Activated naive CD8-positive, alpha-beta T cell treated with anti-CD3 and anti-CD28 coated beads, Interleukin-2, amount 50 U/mL, for 24 hours (primary cell): ENCODE measurements at places on chromosomes 3 and 15.
A peak's percentile ranks its signal among the peaks of the same experiment; 100 is the strongest.

- DNase-seq, result peak; percentile 40
Measured at GRCh38 chr15:88243895-88244787, 12.4 kb downstream of the NTRK3 start.

DNA sequence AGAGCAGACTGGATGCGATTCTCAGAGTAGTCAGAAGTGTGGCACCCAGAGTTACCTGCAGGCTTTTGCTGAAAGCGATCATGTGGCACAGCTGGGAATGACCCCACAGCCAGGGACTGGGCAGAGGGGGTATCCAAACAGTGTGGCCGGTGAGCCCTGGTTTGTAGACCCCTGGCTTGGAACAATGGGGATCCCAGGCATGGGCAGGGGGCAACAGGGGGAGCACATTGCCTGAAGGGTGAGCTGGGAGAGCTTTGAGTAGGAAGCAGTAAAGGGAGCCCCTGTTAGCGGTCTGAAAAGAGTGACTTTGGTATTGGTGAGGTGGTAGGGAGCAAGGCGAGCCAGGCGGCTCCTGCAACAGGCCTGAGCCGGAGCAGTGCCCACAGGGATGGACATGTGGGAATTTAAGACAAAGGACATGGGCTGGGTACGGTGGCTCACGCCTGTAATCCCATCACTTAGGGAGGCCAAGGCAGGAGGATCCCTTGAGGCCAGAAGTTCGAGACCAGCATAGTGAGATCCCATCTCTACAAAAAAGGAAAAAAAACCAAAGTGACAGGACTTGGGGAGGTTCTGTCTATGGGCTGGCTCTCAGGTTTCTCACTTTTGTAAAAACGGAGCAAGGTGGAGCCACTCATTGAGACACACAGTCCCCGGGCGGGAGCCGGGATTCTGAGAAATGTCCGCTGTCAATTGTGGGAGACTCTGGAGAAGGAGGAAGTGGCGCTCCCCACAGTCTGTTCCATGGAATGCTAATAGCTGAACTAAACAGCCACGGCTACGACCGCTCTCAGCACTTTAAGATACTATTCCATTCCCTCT lies 223.8 kb upstream of the LYSMD4 start:
- DNase-seq, result no peak

DNA sequence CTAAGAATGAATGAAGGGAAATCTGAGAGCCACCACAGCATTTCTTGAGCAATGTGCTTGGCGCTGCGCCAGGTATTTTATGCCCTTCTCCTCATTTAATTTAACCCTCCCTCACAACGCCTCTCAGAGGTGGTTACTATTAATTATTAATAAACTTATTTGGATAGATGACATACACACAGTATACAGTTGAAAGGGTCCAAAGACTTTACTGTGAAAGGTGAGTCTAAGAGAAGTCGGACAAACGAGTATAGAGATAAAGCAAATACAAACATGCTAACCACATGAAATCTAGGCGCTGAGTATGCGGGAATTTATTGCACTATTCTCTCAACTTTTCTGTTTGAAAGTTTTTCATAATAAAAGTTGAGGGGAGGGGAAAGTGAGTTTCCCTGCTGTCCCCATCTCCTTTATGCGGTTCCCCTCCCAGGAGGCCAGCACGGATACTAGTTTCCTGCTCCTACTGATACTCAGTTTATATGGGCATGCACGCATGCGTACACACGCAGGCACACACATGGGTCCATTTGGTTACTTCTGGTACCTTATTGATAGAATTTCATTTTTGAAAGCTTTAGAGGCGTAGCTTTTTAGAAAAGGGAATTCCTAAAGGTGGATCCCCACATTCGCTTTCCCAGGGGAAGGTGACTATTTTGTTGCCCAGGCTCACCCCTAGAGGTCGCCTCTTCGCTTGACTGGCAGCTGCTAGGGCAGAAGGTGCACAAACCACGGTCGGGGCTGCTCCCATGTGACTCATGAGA lies 28.5 kb upstream of the KCTD6 start:
- peak; percentile 82 for DNase-seq

- no peak for DNase-seq
Measured at GRCh38 chr3:182041668-182042291, 330.1 kb downstream of the SOX2 start.

- no peak for DNase-seq
Measured at GRCh38 chr3:38212141-38212540, 46.8 kb downstream of the OXSR1 start.

- peak; percentile 33 for DNase-seq
Measured at GRCh38 chr3:53161450-53161819, 426 bp downstream of the PRKCD start.

DNA sequence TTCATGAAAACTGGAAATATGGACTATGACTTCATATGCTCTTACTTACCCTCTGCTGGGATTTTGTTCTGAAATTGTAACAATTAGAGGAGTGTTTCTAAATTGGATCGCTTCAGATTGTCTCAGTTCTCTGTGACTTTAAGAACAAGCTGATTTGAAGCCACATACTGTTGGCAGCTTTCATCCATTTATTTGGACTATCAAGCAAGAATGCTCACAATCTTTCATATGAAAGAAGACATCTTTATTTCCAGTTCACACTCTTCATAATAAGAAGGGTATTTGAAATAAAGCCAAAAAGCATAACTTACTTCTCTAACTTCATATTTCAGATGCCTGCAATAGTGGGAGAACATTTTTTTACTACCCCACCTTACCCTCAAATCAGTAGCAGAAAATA lies 491.6 kb upstream of the TPRG1 start:
- no peak for DNase-seq

GRCh38 chr15:81312790-81313543 lies 11.0 kb downstream of the STARD5 start:
- no peak for DNase-seq

DNA sequence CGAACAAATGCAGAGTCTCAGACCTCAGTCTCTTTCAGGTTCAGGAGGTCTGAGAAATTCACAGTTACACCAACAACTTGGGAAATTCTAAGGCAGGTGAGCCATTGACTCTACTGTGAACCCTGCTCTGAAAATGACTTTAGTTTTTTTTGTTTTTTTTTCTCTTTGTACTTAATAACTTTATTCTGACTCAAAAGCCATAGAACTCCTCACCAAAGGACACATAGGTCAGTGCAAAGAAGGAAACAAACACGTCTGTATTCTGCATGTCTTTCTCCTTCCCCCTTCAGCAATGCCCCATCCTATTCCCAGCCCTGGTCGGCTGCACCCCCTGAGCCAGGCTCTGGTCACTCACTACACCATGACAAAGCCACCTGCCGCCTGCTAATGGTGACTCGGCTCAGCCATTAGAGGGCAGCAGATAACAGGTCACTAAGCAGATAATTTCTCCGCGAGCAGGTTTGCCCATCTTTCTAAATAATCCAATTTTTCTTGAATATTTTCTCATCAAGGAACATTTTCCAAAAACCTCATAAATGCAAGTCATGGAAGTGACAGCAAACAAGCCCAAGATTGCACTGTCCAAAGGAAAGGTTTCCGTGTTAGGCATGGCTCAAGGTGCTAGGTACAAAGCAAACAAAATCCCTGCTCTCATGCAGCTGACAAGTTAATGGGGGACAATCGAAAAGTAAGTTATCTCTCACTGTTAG lies 37.7 kb downstream of the TM4SF4 start:
- DNase-seq, result peak; percentile 32

- DNase-seq, result no peak
Measured at GRCh38 chr3:78801926-78802561, 965.8 kb downstream of the ROBO1 start.

DNA sequence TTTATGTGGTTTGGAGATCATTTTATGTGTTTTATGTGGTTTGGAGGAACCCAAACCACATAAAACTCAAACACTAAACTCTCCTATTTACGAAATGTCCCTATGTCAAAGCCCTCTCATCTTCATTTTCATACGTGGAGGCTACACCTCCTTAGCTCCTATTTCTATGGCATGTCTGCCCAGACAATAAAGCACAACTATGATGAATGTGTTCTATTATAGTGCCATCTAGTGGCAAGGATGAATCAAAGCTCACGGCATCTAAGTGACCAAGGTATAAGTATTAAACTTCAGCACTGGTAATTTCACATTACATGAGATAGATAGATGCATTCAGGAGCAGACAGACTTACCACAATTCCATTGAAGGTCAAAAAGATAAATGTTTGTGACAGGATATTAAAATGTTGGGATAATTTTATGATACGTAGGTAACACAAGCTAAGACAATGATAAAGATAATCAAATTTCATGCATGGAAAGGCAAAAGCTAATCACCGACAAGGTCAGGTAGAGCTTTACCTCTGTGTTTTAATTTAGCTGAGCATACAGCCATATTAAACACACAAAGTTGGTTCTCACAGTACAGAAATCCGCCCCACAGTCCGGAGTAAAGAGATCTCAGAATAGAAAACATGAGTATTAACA lies 130.6 kb upstream of the FHIT start:
- no peak for DNase-seq

GRCh38 chr3:36729204-36730056 lies 34.9 kb downstream of the DCLK3 start:
- no peak for DNase-seq

- DNase-seq, result no peak
Measured at GRCh38 chr3:39651993-39652739, 157.2 kb upstream of the MYRIP start.

GRCh38 chr15:71136159-71136783 lies 21.0 kb downstream of the THSD4 start:
- DNase-seq, result no peak

GRCh38 chr3:184306341-184306972 lies 7.4 kb downstream of the PSMD2 start:
- no peak for DNase-seq

DNA sequence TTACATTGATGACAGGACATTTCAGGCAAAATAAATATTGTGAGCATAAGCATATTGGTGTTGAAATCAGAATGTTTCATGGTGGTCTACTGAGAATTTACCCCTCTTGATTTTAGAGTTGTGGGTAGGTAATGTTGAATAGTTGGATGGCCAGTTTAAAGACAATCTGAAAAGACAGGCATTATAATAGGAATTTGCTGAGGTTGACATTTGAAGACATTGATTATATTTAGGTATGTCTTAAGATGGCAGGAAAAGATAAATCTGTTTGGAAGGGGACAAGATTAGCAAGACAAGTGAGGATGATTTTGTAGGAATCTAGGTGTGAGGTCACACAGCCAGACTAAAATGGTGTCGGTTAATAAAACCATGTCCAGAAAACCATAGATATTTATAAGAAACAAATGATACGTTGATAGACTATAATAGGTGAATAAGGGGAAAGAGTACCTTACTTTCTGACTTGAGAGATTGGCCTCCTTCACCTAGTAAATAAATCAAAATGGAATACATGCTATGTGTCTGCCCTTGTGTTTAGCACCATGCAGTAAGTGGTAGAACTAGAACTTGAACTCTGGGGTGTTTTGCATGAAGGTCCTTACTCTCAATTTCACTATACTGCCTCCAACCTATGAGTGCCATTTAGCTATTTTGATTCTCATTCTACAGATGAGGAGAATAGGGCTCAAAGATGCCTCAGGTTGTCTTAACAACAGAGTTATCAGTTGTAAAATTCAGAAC lies 57.9 kb downstream of the ALCAM start:
- DNase-seq, result no peak

DNA sequence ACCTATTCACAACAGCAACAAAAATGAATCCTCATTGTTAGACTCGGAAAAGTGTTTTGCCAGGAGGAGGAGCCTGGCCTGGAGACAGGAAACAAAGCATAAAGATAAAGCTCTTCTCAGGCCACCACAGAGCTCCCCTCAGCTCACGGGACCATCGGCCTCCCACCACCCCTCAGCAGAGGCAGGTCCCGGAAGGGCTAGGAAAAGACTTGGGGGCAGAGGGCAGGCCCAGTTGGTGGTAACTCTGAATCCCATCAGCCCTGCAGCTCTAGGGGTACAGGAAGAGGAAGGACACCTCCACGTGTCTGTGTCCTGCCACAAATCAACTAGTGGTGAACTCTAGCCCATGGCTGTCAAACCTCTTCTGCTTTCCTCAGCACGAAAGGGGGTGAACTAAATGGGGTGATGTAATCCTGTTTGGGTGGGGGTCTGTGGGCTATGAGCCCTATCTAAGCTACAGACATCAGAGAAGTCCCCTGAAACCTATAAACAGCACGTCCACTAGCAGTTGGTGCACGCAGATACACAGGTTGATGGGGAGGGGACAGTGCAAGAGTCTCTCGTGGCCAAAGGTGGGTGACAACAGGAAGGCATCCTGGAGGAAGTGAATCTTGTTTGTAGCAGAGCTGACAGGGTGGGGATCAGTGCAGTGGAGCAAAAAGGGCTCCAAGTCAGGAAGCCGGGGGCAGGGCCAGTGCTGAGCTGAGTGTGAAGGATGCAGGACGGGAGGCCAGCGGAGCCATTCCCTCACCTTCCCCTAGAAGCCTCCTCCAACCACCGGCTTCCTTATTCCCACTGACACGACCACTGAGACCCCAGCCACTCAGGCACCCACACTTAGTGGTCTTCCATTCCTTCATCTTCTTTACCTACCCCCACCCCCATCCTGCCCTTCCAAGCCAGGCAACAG lies 111.1 kb upstream of the HACD2 start:
- DNase-seq, result no peak

DNA sequence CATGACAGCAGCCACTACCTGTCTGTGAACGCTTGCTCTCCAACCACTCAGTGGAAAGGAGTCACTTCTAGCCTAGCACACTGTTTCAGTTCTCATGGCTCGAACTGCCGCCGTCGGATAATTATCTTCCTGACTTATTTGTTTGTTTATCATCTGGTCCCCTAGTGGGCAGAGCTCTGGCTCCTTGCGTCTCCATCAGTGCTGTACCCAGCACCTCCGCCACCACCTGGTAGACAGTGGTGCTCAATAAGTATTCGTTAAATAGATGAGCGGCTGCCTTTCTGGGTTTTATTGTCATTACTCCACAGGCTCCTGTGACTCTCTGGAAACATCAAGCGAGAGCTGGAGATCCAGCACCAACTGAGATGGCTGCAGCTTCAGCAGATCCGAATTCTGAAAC lies 297.5 kb downstream of the NTRK3 start:
- DNase-seq, result no peak

GRCh38 chr3:103617961-103618360 lies 1183.1 kb downstream of the ZPLD1 start:
- DNase-seq, result no peak

GRCh38 chr3:65924762-65925161 lies 114.0 kb downstream of the MAGI1 start:
- no peak for DNase-seq

GRCh38 chr3:32778389-32778788 lies 39.4 kb upstream of the TRIM71 start:
- no peak for DNase-seq

- DNase-seq, result no peak
Measured at GRCh38 chr3:4494895-4495264, 1.7 kb downstream of the ITPR1 start.

- no peak for DNase-seq
Measured at GRCh38 chr3:10445561-10446175, 59.7 kb downstream of the ATP2B2 start.
